ENCODE measurements at places on chromosomes 16 and 17. TPM values are rescaled to one million over a fixed set of nuclear protein-coding genes. Genes with fewer than 3 reads are reported as not detected.

The PTGES3L gene
- 0.16 TPM for total RNA-seq

The CES1 gene
- total RNA-seq: 0.16 TPM

The KCTD19 gene
- total RNA-seq: 0.16 TPM

The CRYBA1 gene
- not detected for total RNA-seq

Measured in bladder microvascular endothelial cell (primary cell).